ENCODE measurements at places on chromosomes 7 and 10. TPM values are rescaled to one million over a fixed set of nuclear protein-coding genes. Genes with fewer than 3 reads are reported as not detected.

The LIPK gene
- total RNA-seq = not detected

The ADD3 gene
- 44.9 TPM for total RNA-seq

The HPSE2 gene
- total RNA-seq = not detected

The OPN4 gene
- total RNA-seq = not detected

The NME8 gene
- total RNA-seq = not detected

The SFRP5 gene
- total RNA-seq = not detected

The ITIH5 gene
- 0.09 TPM for total RNA-seq

The IDI2 gene
- total RNA-seq = not detected

The GPR158 gene
- 7.3 TPM for total RNA-seq

The ACTL6B gene
- total RNA-seq = not detected

The AP5Z1 gene
- 21.2 TPM for total RNA-seq

The TMEM176B gene
- total RNA-seq = not detected

The DPP6 gene
- total RNA-seq = not detected

The TLX1 gene
- total RNA-seq = not detected

The JAKMIP3 gene
- 0.26 TPM for total RNA-seq

The ELMO1 gene
- total RNA-seq = 24.0 TPM

The JAZF1 gene
- total RNA-seq = 28.3 TPM

The HOXA9 gene
- total RNA-seq = 74.8 TPM

The GUSB gene
- 29.2 TPM for total RNA-seq

The DNAJB6 gene
- total RNA-seq = 191 TPM

The GDF2 gene
- total RNA-seq = not detected

The XRCC2 gene
- 10.8 TPM for total RNA-seq

The CPA5 gene
- 1.0 TPM for total RNA-seq

The IFIT1B gene
- total RNA-seq = not detected

The PAOX gene
- 6.1 TPM for total RNA-seq

The AMPH gene
- total RNA-seq = 13.4 TPM

The SPDYE3 gene
- not detected for total RNA-seq

The ARMC3 gene
- total RNA-seq = 0.31 TPM

The GRID2IP gene
- total RNA-seq = 0.22 TPM
